NCI-H1048 (cell line): ENCODE measurements at places on chromosomes 1 and 21.

- no peak for DNase-seq
Measured at GRCh38 chr1:23118957-23119792, 49.5 kb downstream of the LUZP1 start.

GRCh38 chr1:15056515-15057285, 96.8 kb upstream of the TMEM51 start:
- DNase-seq: no peak

GRCh38 chr1:97186381-97186780, 464.8 kb downstream of the PTBP2 start:
- DNase-seq: no peak

DNA sequence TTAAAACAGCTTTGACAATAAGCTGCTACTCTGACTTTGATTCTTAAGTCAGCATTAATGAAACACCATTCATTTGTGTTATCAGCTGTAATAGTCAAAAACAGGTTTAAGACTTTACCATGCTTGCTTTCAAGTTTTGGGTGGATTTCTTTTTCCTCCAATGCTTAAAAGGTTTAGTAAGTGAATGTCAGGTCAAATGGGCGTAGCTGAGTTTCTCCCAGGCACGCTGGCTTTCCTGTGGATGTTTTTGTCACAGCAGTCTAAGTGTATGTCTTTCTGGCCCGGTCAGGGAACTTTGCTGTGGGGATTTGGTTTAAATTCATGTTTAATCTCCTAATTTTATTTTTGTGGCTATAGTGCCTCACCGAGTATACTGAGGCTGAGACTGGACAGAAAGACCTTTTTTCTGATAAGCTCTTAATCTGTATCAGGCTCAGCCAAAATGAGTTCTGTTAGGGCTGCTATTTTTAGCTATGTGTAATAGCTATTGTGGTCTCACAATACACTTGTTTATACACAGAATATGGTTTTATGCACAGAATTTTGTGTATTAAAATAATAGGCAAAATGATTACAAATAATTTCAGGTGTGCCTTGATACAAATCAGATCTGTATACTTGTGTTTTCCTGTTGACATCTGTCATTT, 292.8 kb downstream of the DISC1 start:
- DNase-seq: no peak

DNA sequence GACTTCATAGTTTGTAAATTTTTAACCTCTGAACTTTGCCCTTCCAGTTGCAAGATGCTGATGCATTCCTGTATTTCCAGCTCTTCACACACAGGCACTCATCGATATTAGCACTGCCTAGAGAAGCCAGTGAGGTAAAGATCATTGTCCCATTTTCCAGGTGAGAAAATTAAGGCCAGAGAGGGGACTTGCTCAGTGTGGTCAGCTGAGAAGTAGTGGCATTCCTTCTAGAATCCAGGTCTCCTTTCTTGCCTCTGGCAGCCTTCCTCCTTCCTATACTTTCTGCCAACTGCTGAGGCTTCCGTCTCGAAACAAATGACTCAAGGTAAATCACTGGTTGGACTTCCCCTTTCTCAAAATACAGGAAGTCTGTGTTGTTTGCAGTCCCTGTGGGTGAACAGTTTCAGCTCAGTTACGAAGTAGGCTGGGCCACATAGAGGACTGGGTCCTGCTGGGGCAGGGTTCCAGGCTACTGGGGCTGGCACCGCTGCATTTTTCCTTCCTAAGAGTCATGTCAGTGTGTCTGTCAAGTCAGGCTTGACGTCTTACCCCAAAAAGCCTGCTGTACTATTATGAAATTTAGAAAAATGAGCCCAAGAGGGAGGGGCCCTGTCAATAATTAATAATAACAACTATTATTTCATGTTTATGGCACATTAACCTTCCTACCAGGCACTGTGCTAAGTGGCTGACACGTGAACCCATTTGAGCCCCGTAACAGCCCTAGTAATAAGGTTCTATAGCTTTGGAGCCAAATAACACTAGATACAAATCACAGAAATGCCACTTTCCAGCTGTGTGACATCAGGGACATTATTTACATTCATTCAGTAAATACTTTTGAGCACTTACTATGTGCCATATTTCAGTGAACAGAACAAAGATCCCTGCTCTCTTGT, 16.6 kb upstream of the RNF19B start:
- no peak for DNase-seq

DNA sequence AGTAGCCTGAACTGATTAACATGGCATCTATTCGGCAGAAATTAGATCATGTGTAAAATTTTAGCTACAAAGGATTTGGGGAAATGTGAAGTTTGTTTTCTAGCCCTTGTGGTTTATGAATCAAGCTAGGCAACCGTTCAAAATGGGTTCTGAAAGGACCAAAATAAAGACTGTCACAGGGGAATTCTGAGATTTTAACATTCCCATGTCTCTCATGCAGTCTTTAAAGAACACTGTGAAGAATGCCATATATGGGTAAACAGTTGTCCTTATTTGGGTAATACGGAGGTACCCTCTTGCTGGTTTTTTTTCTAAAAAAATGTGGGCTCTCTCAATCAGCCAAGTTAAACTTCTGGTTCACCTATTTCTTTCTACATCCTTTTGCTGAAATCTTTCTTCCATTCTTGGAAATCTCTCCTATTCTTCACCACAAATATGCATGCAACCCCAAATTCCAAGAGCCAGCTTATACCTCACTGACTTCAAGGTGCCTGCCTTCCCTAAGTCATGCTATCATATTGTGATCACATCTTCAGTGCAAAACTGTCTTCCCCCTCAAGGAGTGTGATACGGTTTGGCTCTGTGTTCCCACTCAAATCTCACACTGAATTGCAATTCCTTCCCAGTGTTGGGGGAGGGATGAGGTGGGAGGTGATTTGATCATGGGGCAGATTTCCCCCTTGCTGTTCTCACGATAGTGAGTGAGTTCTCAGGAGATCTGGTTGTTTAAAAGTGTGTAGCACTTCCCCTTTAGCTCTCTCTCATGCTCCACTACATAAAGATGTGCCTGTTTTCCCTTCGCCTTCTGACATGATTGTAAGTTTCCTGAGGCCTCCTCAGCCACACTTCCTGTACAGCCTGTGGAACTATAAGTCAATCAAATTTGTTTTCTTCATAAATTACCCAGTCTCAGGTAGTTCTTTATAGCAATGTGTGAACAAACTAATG, 308.7 kb downstream of the TTLL7 start:
- no peak for DNase-seq

DNA sequence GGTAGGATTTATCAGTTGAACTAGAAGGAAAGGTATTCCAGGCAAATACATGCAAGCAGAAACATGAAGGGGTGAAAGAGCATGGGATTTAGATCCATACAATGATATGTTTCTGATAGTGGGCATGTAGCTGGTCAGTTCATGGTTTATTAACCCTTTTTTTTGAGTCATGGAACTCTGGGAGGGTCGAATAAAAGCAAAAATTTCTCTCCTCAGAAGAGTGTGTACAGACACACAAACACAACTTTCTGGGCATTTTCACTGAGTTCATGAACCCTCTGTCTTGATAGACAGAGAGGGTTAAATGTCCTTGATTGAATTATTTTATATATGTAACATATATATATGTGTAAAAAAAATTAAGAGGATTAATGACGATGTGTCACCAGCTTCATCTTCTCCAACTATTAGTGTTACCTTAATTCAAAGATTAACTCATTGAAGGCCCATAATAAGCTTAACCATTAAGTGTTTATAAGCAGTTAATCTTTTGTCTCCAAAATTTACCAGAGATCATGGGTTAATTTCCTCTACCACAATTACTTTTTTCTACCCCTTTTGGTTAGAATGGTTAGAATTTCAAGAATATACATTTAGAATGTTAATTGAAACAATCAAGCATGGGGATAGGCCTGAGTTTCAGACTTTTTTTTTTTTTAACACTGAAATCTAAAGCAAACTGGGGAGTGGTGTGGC, 4.6 kb downstream of the JUN start:
- DNase-seq: no peak

GRCh38 chr1:19338323-19338762, 26.2 kb downstream of the SLC66A1 start:
- no peak for DNase-seq
